ENCODE measurements at places on chromosomes 12 and 14.

DNA sequence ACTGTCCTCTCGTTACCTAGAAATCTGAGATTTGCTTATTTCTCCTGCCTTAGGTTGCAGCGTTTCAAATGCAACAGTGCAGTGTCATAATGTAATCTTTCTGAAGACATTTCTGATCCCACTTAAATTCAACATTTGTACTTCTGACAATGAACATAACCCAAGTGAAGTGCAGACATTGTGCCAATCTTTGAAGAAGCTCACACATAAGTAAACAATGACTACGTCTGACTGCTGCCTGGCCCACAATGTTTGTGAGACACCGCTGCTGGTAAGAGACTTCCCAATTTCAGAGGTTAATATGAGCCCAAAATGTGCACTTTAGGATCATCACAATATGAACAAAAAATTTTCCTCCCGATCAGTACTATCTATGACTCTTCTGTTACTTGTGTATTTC, 84.6 kb upstream of the BCL2L14 start:
- DNase-seq: no peak

DNA sequence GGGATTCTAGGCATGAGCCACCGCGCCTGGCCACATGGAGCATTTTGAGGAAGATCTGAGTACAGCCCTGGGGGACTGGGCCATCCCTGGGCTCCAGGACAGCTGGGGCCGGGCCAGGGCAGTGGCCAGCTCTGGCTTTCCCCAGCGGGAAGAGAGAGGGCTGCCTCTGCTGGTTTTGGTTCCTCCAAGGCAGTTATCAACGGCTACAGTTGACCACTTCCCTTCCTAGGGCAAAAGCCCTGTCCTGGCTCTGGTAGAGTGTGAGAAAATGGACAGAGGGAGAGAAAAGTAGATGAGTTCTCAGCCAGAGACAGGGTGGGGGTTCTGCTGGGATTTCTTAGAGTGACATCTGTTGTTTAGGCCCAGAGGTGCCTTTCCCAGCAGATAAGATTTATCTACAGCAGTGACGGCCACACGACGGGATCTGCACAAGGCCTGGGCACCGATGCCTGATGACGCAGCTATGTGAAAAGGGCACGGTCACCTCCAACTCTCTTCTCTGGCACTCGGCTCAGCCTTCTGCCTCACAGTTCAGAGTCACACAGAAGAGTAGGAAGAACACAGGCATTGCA, 5.5 kb upstream of the HVCN1 start:
- no peak for DNase-seq

GRCh38 chr12:132521712-132522292, 31.9 kb downstream of the FBRSL1 start:
- DNase-seq: no peak

GRCh38 chr14:61564618-61565091, 130.7 kb upstream of the HIF1A start:
- no peak for DNase-seq

- DNase-seq: no peak
These were observed 114.7 kb upstream of the MYL2 start for GRCh38 chr12:111034886-111035577.

DNA sequence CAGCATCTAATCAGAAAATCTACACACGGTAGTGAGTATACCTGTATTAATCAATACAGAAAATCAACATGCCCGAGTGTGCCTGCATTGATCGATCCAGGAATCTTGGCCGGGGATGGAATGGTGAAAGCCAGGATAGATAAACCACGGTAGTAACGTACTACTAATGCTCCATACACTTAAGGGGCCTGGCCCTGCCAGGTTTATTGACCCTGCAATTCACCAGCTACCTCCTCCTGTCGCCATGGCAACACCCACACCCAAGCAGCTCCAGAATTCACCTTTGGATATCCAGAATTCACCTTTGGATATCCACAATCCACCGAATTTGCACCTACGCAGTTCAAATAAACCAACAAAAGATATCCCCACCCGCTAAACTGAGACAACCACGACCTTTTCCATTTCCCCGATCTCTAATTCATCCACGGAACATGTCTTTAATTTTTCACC, 14.8 kb upstream of the CALM1 start:
- peak; percentile 62 for DNase-seq

- no peak for DNase-seq
These were observed 155.1 kb upstream of the BTG1 start for GRCh38 chr12:92300777-92301176.

DNA sequence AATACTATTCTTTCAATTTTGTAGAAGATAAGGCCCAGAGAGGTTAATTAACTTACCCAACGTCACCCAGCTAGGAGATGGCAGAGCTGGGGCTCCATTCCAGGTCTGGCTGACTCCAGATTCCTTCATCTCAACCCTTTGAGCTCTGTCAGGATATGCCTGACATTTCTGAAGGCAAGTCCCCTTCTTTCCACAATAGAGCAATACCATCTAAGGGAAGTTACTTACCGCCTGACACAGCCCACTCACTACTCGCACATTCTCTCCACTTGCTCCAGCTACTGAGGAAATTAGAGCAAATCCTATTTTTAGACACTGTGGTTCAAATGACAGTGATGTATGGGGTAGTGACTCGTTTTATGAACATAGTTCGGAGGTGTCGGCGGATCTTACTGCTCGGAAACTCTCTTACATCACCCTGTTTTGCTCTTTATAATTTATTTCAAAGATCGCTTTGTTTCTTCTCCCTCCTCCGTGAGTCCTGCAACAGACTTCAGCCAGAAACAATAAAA, 2.0 kb upstream of the WSCD2 start:
- no peak for DNase-seq

DNA sequence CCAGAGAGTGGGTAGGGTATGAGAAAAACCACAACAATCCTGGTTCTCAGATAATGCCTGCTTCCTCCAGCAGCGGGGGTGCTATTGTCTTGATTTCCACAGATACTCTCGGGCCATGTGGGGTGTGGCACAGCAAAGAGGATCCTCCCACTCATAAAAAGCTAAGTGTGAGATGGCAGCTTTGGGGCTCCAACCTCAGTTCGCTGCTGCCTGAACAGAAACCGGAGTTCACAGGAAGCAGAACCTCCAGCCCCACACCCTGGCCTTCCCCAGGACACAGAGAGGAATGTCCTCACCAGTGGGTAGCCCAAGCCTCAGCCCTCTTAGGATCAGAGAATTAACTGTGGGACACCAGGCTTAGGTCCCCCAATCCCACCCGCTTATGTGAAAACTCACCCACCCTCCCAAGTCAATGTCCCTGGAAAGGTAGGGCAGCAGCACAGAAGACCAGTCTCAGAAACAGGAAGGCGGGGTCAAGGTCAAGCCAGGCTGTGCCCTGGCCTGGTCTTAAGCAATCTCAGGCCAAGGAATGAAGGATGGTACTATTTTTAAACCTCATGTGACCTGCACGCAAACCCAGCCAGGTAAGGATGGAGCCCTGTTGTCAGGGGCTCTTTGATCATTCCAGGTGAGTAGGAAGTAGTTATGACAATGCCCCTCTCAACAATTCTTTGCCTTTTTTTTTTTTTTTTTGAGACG, 9.0 kb downstream of the KCTD10 start:
- no peak for DNase-seq

DNA sequence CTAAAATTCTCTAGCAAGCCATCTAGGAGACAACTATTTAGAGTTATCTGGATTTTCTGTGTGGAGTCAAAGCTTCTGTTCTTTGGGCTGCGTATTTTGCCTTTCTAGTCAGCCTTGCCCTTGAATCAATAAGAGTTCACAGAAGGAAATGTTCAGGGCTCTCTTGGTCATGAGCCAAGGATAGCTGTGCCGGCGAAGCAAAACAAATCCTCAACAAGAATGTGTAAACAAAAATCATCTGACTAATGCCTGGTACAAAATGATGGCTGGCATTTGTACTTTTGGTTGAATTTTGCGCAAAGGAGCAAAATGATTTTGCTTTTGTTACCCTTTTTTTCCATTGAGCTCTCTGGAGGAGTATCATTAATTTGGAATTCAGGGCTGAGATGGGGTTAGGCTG, 171.1 kb downstream of the DACT1 start:
- DNase-seq: no peak

DNA sequence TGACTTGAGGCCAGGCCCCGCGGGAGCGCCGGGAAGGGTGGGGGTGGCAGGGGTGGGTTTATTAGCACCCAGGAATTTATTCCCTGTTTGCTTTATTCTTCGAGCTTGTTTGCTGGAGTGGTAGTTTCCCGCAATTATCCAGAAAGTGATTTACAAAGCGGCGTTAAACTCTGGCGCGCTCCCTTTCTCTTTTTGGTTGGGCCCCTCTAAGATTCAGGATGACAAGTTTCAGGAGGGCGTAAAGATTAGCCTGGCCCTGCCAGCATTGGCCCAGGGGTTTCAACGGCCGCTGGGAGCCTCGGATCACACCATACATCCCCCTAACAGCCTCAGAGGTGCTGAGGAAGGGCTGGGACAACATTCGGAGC, 444 bp upstream of the NKX2-8 start:
- no peak for DNase-seq

- no peak for DNase-seq
These were observed 22.3 kb downstream of the CRADD start for GRCh38 chr12:93699271-93700145.

GRCh38 chr12:92297405-92297804, 151.8 kb upstream of the BTG1 start:
- DNase-seq: no peak

DNA sequence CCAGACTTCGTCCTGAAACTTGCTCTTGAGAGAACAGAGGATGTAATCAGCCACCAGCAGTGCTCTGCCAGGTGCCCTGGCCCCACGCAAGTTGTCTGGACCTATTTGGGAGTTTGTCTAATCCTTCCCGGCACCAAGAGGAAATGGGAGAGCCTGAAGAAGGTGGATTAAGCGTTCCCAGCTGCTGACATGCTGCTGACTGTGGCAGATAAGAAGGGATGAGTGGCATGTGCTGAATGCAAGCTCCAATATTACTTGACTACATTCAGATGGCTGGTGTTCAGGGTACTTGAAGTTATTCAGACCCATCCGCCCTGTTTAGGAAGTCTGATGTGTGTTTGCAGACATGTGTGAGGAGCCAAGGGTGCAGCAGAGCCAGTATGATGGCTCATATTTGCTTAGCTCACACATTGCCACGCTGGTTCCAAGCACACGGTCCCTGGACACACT, 440.6 kb upstream of the CCDC196 start:
- no peak for DNase-seq

GRCh38 chr12:124842073-124842749, 21.5 kb downstream of the SCARB1 start:
- no peak for DNase-seq

DNA sequence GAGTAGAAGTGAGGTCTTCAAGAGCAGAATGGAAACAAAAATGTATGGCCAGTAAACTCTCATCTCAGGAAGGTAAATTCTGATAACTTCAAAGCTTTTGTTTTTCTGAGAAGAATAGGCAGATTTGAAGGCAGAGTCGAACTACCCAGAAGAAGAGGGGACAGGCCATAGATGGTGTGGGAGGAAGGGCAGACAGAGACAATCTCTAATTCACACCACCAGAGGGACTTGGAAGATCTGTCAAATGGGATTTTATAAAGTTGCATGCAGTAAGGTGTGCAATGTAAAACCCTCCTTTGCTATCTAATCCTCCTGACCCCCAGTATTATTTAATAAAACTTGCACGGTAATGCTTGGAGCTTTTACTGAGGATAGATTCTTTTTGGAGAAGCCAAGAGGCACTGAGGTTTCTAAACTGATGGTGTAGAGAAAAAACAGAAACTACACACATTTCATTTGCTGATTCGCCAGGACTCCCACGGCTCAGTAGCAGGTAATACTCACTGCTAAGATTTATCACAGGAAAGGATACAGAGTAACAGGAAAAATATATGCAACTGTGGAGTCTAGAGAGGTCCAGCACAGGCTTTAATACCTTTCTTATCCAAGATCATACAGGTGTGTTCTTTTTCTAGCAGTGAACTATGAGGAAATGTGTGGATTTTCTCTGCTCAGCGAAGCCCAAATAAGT, 18.3 kb downstream of the SLC38A2 start:
- DNase-seq: no peak

GRCh38 chr14:84390010-84390409, 1139.9 kb upstream of the FLRT2 start:
- no peak for DNase-seq

DNA sequence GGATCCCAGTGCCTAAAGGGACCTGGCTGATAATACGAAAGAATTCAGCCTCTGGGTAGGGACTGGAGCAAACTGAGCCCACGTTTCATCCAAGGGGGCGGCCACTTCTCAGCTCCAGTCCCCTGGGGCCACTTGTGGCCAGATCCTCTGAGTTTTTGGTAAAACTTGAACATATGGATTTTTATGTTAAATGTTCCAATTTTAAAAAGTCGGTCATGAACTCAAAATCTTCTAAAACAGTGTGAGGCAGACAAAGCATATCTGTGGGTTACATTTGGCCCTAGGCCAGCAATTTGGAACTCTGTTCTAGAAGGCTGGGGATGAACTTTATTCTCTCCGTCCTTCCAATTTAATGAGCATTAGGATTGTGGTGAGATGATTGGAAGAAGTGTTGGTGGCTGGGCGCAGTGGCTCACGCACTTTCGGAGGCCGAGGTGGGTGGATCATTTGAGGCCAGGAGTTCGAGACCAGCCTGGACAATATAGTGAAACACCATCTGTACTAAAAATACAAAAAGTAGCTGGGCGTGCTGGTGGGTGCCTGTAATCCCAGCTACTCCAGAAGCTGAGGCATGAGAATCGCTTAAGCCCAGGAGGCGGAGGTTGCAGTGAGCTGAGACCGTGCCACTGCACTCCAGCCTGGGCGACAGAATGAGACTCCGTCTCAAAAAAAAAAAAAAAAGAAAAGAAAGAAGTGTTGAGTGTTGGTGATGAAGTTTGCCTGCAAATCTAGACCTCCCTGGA, 3.0 kb upstream of the PPP1CC start:
- no peak for DNase-seq

- DNase-seq: no peak
These were observed 15.3 kb upstream of the SPIC start for GRCh38 chr12:101459642-101460346.

GRCh38 chr14:97687944-97688630, 890.9 kb downstream of the VRK1 start:
- DNase-seq: no peak

DNA sequence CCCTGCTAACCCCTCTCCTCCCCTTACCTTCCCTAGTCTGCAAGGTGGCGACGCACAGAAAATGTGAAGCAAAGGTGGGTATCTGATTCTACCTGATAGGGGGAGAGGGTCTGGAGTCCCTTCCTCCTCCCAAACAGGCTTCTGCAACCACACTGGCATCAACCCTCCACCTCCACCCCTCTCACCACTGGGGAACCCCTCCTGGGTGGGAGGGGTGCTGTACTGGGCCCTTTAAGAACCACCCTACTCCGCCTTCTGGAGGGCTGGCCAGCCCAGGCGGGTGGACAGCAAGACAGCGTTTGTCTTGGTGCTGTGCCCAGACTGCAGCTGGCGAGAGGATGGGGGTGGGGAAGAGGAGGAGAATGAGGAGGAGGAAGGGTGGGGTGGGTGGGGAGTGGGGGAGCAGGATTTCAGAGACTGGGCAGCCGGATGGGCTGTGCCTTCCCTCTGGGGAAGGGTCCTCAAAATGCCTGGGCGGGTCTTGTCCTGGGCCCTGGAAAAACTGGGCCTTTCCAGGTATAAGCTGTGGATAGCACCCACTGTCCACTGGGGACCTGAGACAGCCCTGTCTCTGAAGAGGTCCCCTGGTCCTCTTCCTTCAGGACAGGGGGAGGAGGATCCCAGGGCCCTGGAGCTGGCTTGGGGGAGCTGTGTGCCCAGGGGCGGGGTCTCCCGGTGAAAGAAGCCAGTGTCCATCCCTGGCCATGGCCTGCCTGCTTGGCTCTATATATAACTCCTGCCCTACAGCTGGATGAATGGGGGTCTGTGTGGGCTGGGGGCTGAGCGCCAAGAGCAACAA, 2.8 kb downstream of the TNS2 start:
- DNase-seq: peak; percentile 95

Data from aorta (tissue), 5 donors.